ENCODE measurements at places on chromosomes 3 and 15. TPM values are rescaled to one million over a fixed set of nuclear protein-coding genes. Genes with fewer than 3 reads are reported as not detected.

ZBTB47 gene
- 6.5 TPM for total RNA-seq

DAZL gene
- total RNA-seq = not detected

POLQ gene
- total RNA-seq = 6.3 TPM

CGNL1 gene
- total RNA-seq = 1.2 TPM

LIPC gene
- 0.11 TPM for total RNA-seq

ZFYVE19 gene
- 19.7 TPM for total RNA-seq

UPK1B gene
- total RNA-seq = 12.9 TPM

ZBTB20 gene
- total RNA-seq = 0.76 TPM

DNAJA4 gene
- not detected for total RNA-seq

IQCF5 gene
- not detected for total RNA-seq

CCR8 gene
- not detected for total RNA-seq

LSAMP gene
- total RNA-seq = 0.18 TPM

RBPMS2 gene
- total RNA-seq = 6.5 TPM

SCAANT1 gene
- total RNA-seq = not detected

ALDH1A2 gene
- not detected for total RNA-seq

MORC1 gene
- total RNA-seq = not detected

SERPINI2 gene
- not detected for total RNA-seq

TMEM212 gene
- total RNA-seq = not detected

SLC2A2 gene
- total RNA-seq = not detected

USF3 gene
- 2.3 TPM for total RNA-seq

PYGO1 gene
- total RNA-seq = 6.0 TPM

GABRG3 gene
- total RNA-seq = 0.12 TPM

NOX5 gene
- total RNA-seq = 0.24 TPM

FLNB gene
- 311 TPM for total RNA-seq

LRTM1 gene
- total RNA-seq = not detected

CNTN4 gene
- total RNA-seq = not detected

MAP1A gene
- 0.69 TPM for total RNA-seq

PIF1 gene
- 19.2 TPM for total RNA-seq

PLSCR2 gene
- total RNA-seq = not detected

FAM162A gene
- total RNA-seq = 35.8 TPM

MUC13 gene
- total RNA-seq = 8.2 TPM

CDHR4 gene
- total RNA-seq = 0.44 TPM

MYO5A gene
- total RNA-seq = 19.5 TPM

MAPKAPK3 gene
- total RNA-seq = 25.6 TPM

OCA2 gene
- 0.12 TPM for total RNA-seq

CHRNA3 gene
- total RNA-seq = 0.46 TPM

EOMES gene
- 1.3 TPM for total RNA-seq

PEX5L gene
- total RNA-seq = not detected

FSIP1 gene
- 0.49 TPM for total RNA-seq

SKIC8 gene
- 84.0 TPM for total RNA-seq

TTC14 gene
- 12.3 TPM for total RNA-seq

FBXW12 gene
- not detected for total RNA-seq

SYNPR gene
- total RNA-seq = not detected

ARHGEF26 gene
- 6.7 TPM for total RNA-seq

GPR171 gene
- not detected for total RNA-seq

SLC35G2 gene
- 28.5 TPM for total RNA-seq

OR5K2 gene
- total RNA-seq = not detected
